ENCODE measurements at places on chromosomes 11 and 22.

- no peak for DNase-seq
These were observed 18.4 kb downstream of the SPATA19 start for GRCh38 chr11:133826866-133827265.

DNA sequence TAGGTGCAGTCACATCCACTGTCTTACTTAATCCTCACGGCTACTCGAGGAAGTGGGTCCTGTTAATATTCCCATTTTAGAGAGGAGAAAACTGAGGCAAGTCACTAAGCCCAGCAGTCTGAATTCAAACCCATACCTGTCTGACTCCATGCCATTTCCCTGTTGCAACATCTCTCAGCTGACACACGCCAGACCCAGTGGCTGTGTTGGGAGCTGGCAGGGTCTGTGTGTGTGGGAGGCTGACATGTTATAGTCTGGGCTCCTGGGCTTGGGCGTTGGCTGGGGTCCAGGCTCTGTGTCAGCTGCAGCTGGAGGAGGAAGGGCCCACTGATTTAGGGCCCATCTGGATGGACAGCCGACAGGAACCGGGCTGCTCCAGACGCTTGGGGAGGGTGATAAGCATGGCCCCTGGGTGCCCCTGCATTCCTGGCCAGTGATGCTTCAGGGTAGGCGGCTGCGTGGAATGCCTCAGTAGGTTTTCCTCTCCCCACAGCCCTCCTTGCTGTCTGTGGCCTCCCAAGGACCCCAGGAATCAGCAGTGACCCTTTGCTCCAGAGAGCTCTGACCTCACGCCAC lies 562.5 kb downstream of the MN1 start:
- no peak for DNase-seq

DNA sequence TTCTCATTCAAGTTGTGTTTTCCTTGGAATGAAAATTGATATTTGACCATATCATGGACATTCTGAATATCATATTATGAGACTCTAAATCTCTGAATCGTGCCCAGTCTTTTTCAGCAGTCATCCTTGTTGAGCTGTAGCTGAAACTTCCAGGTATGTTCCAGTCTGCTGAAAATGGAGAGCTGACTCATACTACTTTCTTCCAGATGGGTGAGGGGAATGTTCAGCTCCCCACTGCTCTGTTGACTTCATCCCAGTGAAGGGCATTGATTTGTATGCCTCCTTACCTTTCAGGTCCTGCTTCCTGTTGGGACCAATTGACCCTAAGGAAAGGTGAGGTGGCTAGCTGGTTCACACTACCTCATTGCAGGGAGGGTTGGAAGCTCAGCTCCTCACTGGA lies 3.5 kb downstream of the OR5P2 start:
- DNase-seq: no peak

DNA sequence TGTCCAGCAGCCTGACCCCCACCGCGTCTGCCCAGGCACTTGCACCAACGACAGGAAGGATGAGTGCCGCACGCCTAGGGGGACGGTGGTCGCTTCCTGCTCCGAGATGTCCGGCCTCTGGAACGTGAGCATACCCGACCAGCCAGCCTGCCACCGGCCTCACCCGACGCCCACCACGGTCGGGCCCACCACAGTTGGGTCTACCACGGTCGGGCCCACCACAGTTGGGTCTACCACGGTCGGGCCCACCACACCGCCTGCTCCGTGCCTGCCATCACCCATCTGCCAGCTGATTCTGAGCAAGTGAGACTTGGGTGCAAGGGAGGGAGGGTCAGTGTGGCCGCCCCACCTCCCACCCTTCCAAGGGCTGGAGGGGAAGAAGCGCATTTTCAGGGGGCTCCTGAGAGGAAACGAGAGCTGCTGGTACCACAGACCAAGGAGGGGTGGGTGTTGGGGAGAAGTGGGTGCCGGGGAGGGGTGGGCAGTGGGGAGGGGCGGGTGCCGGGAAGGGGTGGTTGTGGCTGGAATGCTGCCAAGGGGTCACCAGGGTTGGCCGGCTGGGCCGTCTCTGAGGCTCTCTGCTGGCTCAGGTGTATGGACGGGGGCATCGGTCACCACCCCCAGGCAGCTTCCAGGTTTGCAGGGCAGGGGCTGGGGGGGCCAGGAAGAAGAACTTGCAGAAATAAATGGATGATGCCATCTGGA lies 27.7 kb upstream of the MUC5B start:
- no peak for DNase-seq

DNA sequence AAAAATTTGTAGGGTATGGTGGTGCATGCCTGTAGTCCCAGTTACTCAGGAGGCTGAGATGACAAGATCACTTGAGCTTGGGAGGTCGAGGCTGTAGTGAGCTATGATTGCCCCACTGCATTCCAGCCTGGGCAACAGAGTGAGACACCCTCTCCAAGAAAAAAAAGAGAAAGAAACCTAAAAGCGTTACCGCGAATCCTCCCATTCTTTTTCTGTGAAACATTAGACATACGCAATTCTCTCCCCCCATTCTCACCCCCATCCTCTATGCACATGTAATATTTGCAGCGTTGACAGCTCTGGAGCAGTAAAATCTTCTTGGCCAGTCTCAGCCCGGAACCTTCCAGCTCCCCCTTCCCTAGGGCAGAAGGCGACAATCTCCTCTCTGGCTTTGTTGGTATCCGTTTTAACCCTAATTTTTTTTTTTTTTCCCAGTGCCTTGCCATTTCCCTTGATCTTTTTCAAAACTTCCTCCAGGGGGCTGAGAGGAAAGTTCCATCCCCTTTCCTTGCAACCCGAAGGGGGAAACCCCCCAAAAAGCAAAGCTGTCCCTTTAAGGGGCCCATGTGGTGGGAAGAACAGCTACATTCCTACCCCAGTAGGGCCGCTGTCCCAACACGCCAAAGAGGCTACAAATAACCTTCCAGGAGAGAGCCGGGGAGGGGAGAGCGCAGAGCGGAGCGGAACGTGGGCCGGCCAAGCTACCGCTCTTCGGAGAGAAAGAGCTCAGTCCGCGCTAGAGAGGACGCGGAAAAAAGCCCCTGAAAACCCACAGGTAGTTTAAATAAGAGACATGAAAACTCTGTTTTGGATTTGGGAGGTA lies 1.9 kb downstream of the LRP4 start:
- no peak for DNase-seq

- no peak for DNase-seq
These were observed 74.8 kb downstream of the NAT10 start for GRCh38 chr11:34180040-34180813.

DNA sequence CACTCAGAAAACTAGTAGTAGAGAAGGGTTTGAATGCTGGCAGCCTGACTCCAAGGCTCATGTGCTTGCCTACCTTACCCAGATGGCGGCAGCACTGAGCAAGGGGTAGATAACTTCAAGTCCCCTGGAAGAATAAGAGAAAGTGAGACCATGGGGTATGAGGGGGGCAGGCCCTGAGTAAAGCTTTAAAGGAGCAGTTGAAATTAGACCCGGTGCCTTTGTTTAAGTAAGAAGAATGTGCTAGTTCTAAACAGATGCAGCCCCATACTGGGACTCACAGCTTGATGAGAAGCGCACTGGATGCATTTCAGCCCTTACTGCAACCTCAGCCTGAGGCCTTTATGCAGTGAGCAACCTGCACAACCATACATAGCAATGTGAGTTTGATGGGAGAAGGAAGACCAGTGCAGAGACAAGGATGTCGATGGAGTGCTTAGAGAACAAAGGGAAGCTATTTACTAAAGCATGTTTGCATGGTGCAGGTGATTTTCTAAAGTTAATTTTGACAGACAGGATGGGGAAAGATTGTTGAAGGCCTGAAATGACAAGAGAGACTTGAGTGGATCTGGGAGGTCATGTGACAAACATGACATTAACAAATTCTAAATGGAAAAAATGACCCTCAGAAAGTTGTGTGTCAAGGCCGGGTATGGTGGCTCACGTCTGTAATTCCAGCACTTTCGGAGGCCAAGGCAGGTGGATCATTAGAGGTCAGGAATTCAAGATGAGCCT lies 27.1 kb upstream of the TMA7B start:
- DNase-seq: no peak

DNA sequence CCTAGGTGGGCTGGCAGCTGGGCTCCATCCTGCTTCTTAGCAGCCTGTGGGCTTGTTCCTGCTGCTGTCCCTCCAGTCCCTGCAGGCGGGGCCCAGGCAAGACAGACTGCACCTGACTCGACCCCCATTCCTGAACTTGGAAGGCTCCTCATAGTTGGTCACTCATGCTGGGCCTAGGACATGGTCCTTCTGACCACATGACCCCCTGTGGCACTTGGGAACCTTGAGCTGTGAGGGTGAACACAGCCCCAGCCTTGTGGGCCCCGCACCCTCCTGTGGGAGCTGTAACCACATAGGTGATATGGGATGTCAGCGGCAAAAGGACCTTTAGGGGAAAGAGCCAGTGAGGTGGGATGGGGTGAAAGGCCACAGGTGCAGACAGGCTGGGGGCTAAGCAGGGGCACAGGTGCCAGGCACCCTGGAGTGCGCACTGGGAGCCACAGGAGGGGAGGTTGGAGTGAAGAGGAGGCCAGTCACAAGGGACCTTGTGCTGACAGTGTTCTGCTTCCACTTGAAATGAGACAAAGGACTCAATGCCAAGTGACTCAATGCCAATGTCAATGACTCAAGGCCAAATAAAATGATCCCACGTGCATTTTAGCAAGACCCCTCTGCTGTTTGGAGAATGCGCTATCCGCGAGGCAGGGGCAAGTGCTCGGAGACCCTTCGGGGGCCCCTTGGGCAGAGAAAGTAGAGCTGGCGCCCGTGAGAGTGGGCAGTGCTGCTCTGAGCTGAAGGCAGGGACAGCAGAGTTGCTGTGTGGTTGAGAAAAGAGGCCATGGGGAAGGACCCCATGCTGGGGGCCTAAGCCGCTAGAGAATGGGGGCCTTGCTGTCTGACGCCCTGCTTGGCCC lies 90.7 kb downstream of the MORC2 start:
- DNase-seq: no peak

DNA sequence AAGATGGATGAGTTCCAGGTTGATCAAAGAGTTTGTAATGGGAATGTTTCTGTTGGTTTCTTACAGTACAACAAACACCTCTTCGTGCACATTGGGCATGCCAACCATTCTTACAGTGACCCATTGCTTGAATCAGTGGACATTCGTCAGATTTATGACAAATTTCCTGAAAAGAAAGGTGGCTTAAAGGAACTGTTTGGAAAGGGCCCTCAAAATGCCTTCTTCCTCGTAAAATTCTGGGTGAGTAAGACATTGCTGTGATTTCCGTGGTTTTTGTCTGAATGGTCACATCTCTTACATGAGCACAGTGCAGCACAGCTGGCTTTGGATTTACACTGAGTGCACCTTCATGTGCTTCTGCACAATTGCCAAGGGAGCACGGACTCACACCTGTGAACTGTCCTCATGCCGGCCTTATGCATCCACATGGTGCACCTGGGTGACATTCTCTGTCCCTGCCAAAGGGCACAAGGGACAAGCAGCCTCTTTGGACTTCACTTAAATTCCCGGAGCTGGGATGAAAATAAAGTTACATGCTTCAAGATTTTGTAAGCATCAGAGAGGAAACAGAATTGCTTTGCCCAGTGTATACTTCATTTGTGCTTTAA lies 107.1 kb upstream of the RASSF10 start:
- DNase-seq: no peak

DNA sequence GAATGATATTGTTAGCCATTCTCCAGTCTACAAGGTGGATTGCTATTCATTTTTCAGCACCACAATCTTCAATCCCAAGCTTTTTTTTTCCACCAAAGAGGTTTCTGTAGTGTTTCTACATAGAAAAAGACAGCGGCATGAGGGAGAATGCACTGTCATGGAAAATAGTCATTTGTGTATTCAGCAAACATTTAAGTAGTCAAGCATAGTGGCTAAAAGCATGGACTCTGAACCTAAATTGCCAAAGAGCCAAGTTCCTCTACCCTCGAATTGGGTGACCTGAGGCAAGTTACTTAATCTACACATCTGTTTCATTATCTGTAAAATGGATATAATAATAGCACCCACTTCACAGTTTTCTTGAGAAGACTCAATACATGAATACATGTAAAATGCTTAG lies 14.2 kb downstream of the GAS2 start:
- no peak for DNase-seq

DNA sequence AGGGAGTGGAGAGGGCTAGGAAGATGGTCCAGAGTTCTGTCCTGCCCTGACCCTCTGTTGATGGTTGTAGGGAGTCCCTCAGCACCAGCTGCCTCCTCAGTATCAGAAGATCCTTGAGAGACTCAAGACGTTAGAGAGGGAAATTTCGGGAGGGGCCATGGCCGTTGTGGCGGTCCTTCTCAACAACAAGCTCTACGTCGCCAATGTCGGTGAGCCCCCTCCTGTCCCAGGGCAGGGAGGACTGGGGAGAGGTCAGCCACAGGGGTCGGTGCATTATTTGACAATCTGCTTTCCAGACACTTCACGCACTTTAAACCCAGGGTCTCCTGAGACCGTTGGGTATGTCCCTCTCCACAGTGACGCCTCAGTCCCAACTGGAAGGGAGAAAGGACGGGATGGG lies 18.1 kb downstream of the TAB1 start:
- no peak for DNase-seq

- DNase-seq: no peak
These were observed 1061.7 kb upstream of the TENM4 start for GRCh38 chr11:80502511-80502910.

- DNase-seq: no peak
These were observed 4.1 kb upstream of the SIK2 start for GRCh38 chr11:111598148-111598547.

DNA sequence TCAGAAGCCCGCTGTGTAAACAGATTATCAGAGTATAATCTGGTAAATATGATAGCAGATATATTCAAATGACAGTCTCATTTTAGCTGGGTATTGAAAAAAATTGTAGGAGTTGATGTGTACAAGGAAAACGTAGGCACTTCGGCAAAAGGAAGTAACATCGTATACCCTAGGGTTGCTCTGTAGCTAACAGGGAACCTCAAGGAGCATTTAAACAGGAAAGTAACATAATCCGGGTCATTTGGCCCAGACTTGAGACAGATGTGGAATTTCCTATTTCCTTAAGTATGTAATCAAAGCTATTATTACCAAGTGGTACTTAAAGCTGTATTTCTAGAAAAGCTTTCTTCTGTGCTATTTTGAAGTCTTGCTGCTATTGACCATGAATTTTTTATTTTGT lies 215.6 kb downstream of the DDX10 start:
- no peak for DNase-seq

- no peak for DNase-seq
These were observed 9.9 kb downstream of the CSTF3 start for GRCh38 chr11:33151399-33151798.

GRCh38 chr11:32786811-32787210 lies 7.7 kb downstream of the CCDC73 start:
- no peak for DNase-seq
